ENCODE measurements at places on chromosomes 3 and 15. TPM values are rescaled to one million over a fixed set of nuclear protein-coding genes. Genes with fewer than 3 reads are reported as not detected.

GRCh38 chr15:97115761-97116070 lies 785.2 kb downstream of the NR2F2 start:
- DNase-seq: no peak
- no peaks in the 10 kb centered on the region for H3K4me1 ChIP-seq
- no peak overlapping the region for H3K4me3 ChIP-seq
- no peaks in the 10 kb centered on the region for H3K27me3 ChIP-seq
- H3K36me3 ChIP-seq: no peaks in the 10 kb centered on the region

DNA sequence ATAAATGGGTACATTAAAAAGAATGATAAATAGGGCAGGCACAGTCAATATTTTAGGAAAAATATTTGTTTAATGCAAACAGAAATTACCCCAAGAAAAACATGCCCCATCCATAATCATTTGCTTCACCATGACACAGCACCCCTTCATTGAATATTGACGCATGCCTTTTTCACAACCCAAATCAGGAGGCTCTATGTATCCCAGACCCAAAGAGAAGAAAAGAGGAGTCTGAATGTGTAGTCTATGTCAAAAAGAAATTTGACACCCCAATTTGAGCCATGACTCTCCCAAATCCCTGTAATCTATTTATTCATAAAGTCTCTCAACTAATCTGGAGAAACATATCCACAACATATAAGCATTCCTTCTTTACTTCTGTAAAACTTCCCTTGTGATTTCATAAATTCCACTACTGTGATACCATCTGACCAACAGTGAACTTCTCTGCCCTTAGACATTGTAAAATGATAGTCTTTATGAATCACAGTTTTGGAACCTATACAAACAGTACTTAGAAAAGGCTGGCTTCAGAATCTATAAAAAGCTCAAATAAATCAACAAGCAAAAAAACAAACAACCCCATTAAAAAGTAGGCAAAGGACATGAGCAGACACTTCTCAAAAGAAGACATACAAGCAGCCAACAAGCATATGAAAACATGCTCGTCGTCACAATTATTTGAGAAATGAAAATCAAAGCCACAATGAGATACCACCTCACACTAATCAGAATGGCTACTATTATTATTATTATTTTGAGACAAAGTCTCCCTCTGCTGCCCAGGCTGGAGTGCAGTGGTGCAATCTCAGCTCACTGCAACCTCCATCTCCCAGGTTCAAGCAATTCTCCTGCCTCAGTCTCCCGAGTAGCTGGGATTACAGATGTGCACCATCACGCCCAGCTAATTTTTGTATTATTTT lies 53.4 kb upstream of the XRN1 start:
- no peak overlapping the region for H3K4me3 ChIP-seq
- H3K27me3 ChIP-seq: no peaks in the 10 kb centered on the region
- DNase-seq: no peak
- peaks cover 4% of the 10 kb centered on the region for H3K36me3 ChIP-seq
- no peak overlapping the region for H3K27ac ChIP-seq
- no peaks in the 10 kb centered on the region for H3K4me1 ChIP-seq

GRCh38 chr3:42763021-42763420 lies 10.0 kb downstream of the CCDC13 start:
- no peak for DNase-seq
- H3K27ac ChIP-seq: no peak overlapping the region
- H3K27me3 ChIP-seq: no peaks in the 10 kb centered on the region
- H3K36me3 ChIP-seq: no peaks in the 10 kb centered on the region
- no peak overlapping the region for H3K4me3 ChIP-seq

Gene FGF12
- 0.14 TPM for total RNA-seq

GRCh38 chr3:35596335-35596995 lies 42.9 kb upstream of the ARPP21 start:
- DNase-seq: no peak
- no peak overlapping the region for H3K27ac ChIP-seq
- H3K4me3 ChIP-seq: no peak overlapping the region
- H3K27me3 ChIP-seq: no peaks in the 10 kb centered on the region
- H3K4me1 ChIP-seq: no peaks in the 10 kb centered on the region

DNA sequence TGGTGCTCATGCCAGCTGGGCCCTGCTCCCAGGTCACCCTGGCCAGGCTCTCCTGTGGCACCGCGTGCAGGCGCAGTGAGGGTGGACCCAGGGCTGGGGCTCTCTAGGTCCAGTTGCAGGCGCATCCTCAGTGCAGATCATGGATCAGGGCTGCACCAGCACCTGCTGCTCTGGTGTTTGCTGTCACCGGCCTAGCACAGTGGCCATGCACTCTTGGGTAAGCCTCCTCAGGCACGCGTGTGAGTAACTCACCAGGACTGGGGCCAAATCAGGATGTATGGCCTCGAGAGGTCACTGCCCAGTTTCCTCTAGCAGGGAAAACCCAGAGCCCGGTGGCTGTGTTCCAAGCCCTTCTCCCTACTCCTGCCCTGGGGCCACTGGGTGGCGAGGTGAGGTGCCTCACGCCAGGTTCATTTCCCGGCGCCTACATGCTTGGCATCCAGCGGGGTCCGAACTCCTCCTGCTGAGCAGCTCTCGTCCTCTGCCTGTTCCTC lies 45.5 kb upstream of the SLC41A3 start:
- H3K27ac ChIP-seq: no peak overlapping the region
- no peak overlapping the region for H3K4me3 ChIP-seq
- H3K4me1 ChIP-seq: no peaks in the 10 kb centered on the region
- peak; percentile 30 for DNase-seq
- H3K36me3 ChIP-seq: peaks cover 28% of the 10 kb centered on the region

DNA sequence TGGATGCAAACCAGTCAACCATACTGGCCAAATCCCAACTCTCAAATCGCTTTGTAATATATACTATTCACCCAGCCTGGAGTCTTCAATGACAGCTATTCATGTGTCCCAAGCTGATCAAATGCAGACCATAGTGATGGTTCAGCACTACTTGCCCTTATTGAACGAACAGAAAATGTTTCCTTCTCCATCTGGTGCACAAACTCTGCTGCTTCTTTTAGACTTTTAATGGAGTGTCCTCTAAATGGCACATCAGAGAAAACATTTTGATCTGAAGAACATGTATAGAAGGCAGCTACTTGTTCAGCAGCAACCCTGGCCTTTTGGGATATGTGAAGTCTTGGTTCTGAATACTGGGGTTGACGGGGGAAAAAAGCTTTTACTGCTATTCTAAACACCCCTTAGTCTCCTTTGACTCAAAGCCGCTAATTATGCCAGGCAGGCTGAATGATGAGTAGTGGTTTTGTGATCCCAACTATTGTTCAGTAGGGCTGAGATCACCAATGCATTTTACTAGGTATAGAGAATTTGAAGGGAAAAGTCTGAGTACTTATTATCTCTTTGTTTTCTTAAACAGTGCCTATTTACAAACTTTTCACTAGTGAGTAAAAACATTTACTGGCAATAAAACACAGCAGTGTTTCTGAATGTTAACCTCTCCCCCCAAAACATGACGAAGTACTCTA lies 781.2 kb downstream of the ROBO1 start:
- H3K36me3 ChIP-seq: no peaks in the 10 kb centered on the region
- no peak overlapping the region for H3K27ac ChIP-seq
- no peak for DNase-seq
- no peaks in the 10 kb centered on the region for H3K4me1 ChIP-seq
- H3K4me3 ChIP-seq: no peak overlapping the region
- H3K27me3 ChIP-seq: no peaks in the 10 kb centered on the region

GRCh38 chr3:157174290-157174648 lies 14.3 kb upstream of the CCNL1 start:
- H3K27me3 ChIP-seq: no peaks in the 10 kb centered on the region
- H3K4me1 ChIP-seq: no peaks in the 10 kb centered on the region
- peak overlapping the region; percentile 93 for H3K27ac ChIP-seq
- DNase-seq: peak; percentile 51

Gene KCNAB1
- total RNA-seq: 0.84 TPM

DNA sequence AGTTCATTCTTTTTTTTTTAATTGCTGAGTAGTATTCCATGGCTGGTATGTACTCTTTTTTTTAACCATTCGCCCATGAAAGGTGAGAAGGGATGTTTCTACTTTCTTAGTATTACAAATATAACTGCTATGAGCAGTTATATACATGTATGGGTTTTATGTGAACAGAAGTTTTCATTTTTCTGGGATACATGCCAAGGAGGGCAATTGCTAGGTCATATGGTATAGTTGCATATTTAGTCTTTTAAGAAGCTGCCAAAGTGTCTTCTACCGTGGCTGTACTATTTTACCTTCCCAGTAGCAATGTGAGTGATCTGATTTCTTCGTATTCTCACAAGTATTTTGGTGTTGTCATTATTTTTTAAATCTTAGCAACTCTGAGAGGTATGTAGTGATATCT lies 11.2 kb upstream of the KLHL40 start:
- H3K27ac ChIP-seq: no peak overlapping the region
- DNase-seq: no peak
- H3K4me3 ChIP-seq: no peak overlapping the region
- no peaks in the 10 kb centered on the region for H3K4me1 ChIP-seq

Gene SLC49A4
- 11.1 TPM for total RNA-seq

DNA sequence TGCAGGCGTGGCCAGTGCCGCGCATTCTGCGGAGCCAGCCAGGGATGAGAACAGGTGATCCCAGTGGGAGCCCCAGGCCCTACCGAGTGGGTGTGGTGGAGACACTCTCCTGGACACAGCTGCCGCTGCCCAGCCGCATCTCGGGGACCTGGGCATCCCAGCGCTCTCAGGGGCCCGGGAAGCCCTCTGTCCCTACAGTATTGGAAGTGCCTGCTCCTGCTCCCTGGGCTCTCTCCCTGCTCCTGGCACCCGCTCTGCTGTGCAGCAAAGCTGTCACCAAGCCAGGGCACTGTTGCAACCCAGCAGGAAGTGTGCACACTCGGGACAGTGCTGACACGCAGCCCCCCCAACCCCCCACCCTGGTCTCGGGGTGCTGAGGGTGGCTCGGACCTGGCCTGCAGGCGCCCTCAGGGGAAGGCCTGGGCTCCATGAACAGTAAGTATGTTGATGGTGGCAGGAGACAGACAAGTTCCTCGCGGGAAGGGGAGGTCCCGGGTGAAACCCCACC lies 1177.4 kb upstream of the GBE1 start:
- H3K36me3 ChIP-seq: no peaks in the 10 kb centered on the region
- no peaks in the 10 kb centered on the region for H3K4me1 ChIP-seq
- H3K27me3 ChIP-seq: no peaks in the 10 kb centered on the region
- no peak overlapping the region for H3K4me3 ChIP-seq

GRCh38 chr15:63858881-63859280 lies 25.1 kb upstream of the HERC1 start:
- DNase-seq: no peak
- no peaks in the 10 kb centered on the region for H3K36me3 ChIP-seq
- no peak overlapping the region for H3K4me3 ChIP-seq
- H3K27ac ChIP-seq: no peak overlapping the region
- no peaks in the 10 kb centered on the region for H3K27me3 ChIP-seq
- peaks cover 6% of the 10 kb centered on the region for H3K4me1 ChIP-seq

Gene LXN
- total RNA-seq: 52.2 TPM

DNA sequence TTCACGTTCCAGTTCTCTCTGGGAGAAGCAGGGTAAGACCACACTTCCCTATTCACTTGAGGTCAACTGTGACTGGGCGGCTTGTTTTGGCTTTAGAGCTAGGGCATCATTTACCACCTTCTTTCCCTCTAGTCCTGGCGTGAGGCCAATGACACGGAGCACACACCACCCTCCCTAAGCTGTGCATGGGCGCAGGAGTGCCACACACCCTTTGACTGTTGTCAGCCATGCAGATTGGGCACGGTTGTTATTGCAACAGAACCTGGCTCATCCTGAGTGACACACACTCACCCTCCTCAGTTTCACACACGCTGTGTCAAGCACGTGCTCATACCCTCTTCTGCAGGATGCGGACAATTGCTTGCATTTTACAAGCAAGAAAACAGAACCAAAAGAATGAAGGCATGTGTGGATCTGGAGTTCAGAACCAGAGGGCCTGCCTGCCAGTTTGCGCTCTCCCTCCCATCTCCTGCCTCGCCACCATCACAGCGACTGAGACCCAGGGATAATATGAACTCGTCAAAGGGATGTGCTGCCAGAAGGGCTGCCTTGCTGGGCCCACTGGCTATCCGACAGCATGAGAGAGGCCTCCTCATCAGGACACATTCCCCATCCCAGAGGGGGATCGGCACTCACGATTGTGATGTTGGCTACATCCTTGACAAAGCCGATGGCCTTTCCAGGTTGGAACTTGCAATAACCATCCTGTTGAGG lies 17.6 kb downstream of the CTSH start:
- H3K27ac ChIP-seq: no peak overlapping the region
- DNase-seq: no peak
- no peak overlapping the region for H3K4me3 ChIP-seq
- H3K36me3 ChIP-seq: peaks cover 11% of the 10 kb centered on the region
- H3K4me1 ChIP-seq: peaks cover 9% of the 10 kb centered on the region

Gene PLA2G4D
- total RNA-seq: not detected

GRCh38 chr3:115525731-115526130 lies 97.6 kb upstream of the GAP43 start:
- DNase-seq: no peak
- H3K4me3 ChIP-seq: no peak overlapping the region
- no peak overlapping the region for H3K27ac ChIP-seq
- no peaks in the 10 kb centered on the region for H3K27me3 ChIP-seq
- no peaks in the 10 kb centered on the region for H3K36me3 ChIP-seq
- H3K4me1 ChIP-seq: no peaks in the 10 kb centered on the region

- no peak overlapping the region for H3K4me3 ChIP-seq
- no peak for DNase-seq
- no peaks in the 10 kb centered on the region for H3K27me3 ChIP-seq
Observed at GRCh38 chr3:144142151-144142840, 170.7 kb downstream of the DIPK2A start.

Gene GATM
- total RNA-seq: 1,079 TPM

Gene CD47
- 29.0 TPM for total RNA-seq

DNA sequence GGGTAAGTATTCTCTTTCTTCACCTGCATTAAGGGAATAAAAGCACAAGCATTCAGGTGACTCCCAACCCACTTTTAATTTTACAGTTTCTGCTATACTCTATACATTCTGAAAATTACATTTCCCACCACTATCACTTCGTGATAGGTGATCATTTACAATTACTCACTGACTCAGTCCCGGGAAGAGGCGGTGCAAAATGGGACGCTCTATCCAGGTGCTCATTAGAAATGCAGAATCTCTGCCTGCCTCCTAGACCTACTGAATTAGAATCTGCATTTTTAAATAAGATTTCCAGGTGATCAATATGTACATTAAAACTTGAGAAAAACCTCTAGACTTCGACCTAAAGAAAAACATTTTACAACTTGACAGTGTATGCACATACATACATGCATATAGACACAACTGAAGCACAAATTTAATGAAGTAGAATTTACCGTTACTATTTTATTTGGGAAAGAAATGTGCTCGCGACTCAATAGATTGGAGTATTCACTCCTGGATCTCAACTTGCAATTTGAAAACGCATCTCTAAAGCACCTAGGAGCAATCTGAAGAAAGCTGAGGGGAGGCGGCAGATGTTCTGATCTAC lies 598 bp upstream of the TGFBR2 start:
- H3K27me3 ChIP-seq: no peaks in the 10 kb centered on the region
- H3K36me3 ChIP-seq: no peaks in the 10 kb centered on the region
- peak overlapping the region; percentile 99 for H3K27ac ChIP-seq
- H3K4me1 ChIP-seq: no peaks in the 10 kb centered on the region
- no peak for DNase-seq

Gene P3H2
- total RNA-seq: 6.9 TPM

Gene TRH
- 0.28 TPM for total RNA-seq

Gene HTR3E
- total RNA-seq: not detected

Gene ABTB1
- 9.7 TPM for total RNA-seq

Data from liver (tissue), 10 donors.